Epithelial cell of prostate (primary cell): ENCODE measurements at places on chromosomes 1 and 21.

DNA sequence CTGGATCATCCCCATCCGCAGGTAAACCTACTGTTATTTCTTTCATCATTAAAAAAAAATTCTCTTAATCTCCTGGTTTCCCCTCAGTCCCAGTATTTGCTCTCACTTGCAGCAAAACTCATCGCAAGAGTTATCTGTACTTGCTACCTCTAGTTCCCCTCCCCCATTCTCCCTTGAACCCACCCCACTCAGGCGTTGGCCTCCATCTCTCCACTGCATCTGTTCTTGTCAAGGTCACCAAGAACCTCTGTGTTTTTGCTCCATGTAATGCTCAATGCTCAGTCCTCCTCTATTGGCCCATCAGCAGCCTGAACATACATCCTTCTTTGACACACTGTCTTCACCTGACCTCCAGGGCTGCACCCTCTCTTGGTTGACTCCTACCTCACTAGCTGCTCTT is 4.6 kb downstream of the PKLR start:
- DNase-seq = no peak

- no peak for DNase-seq
These were observed 56.1 kb upstream of the IRF2BP2 start for GRCh38 chr1:234665975-234666605.

- DNase-seq = no peak
These were observed 111.3 kb downstream of the MIS18A start for GRCh38 chr21:32167513-32167912.

- DNase-seq = no peak
These were observed 147.1 kb downstream of the PGBD5 start for GRCh38 chr1:230278871-230279582.

GRCh38 chr1:163173121-163173520 is 29.6 kb downstream of the RGS5 start:
- no peak for DNase-seq

DNA sequence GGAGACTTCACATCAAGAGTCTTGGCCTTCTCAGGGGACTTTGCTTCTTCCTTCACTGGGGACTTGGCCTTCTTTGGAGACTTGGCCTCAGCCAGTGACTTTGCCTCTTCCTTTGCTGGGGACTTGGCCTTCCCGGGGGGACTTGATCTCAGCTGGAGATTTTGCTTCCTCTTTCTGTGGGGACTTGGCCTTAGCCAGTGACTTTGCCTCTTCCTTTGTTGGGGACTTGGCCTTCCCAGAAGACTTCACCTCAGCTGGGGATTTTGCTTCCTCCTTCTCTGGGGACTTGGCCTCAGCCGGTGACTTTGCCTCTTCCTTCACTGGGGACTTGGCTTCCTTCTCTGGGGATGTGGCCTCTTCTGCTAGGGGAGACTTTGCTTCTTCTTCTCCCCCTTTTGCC is 13.5 kb upstream of the CD2 start:
- no peak for DNase-seq

DNA sequence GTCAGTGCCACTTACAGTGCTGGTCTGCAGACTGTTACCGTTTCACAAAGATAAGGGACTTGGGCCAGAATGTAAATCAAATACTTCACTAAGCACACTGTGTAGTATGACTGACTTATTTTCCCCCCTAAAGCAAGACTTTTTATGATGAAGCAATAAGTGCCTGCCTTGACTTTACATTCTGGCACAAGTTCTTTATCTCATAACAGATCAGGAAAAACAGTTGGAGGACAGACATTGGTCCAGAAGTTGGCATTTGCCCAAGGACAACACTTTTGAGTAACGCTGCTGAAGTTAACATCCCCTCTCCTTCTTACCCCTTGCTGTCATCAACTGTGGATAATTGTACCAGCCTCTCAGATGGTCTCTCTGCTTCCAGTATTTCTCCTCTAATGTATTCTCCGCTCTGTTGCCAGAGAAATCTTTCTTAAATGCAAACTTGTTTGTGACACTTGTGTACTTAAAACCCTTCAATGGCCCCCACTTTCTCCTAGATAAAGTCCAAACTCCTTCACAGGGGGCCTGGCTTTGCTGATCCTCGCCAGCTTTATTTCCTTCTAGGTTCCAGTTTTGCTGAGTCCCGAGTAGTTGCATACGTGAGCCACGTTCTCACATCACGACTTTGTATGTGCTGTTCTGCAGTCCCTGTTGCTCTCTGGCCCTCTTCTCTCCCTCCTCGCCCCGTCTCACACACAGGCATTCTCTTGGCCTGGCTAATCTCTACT is 45.7 kb downstream of the S1PR1 start:
- no peak for DNase-seq

- DNase-seq = no peak
These were observed 107.1 kb upstream of the TTC34 start for GRCh38 chr1:2908561-2908960.

- DNase-seq = no peak
These were observed 89.3 kb downstream of the VAV3 start for GRCh38 chr1:107875689-107876088.

- DNase-seq = no peak
These were observed 18.8 kb downstream of the AVPR1B start for GRCh38 chr1:206098242-206098919.

GRCh38 chr1:100354971-100355394 is 2.7 kb downstream of the CDC14A start:
- peak; percentile 41 for DNase-seq

DNA sequence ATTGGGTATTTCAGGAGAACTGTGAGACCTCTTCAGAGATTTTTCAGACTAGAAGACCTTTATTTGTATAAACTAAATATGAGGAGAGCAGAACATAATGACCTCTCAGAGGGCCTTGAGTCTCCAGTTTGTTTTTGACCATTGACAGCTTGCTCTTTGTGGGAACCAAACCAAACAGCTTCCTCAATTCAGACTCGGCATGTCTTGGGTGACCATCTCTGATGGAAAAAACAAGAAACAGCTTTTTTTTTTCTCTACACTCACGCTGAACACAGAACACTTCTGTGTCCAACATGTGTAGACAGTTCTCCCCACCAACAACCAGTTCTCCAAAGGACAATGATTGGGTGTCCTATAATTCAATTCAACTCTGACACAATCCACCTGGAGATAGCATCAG is 11.5 kb downstream of the ATP1A4 start:
- no peak for DNase-seq

DNA sequence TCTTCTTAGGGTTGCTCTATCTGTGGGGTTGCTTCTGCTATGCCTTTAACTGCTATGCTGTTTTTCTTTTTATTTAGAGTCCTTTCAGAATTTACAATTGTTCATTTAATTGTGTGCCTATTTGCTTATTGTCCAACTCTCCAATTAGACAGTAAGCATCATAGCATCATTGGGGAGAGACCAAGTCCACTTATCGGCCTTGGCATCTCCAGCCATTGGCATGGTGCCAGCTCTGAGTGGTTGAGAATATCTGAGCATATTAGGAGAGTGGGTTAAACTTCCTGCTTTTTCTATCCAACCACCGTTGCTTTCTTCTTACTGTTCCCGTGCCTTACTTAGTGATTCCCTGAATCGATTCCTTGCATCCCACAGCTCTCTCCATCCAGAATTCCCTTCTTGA is 535.0 kb downstream of the AJAP1 start:
- DNase-seq = no peak

- DNase-seq = no peak
These were observed 5.1 kb upstream of the DESI2 start for GRCh38 chr1:244647819-244648218.

DNA sequence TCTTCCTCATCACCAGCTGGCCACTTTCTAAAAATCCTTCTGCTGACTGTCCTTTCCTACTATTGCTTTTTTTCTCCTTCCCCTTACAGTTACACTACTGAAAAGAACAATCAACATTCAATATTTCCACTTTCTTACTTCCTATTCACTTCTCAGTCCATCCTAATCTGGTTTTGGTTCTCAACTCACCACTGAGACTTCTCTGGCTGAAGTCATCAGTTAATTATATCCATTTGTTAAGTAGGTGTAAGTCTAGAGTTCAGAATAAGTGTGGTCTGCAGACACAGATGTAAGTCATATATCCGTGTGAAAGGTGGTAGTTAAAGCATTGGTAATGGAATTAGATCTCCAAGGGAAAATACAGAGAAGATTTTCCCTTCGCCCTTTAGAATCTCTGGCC is 21.4 kb downstream of the PEA15 start:
- no peak for DNase-seq

GRCh38 chr1:95286479-95286878 is 52.5 kb downstream of the RWDD3 start:
- DNase-seq = no peak

- no peak for DNase-seq
These were observed 327.5 kb upstream of the LYPLAL1 start for GRCh38 chr1:218846181-218846580.

DNA sequence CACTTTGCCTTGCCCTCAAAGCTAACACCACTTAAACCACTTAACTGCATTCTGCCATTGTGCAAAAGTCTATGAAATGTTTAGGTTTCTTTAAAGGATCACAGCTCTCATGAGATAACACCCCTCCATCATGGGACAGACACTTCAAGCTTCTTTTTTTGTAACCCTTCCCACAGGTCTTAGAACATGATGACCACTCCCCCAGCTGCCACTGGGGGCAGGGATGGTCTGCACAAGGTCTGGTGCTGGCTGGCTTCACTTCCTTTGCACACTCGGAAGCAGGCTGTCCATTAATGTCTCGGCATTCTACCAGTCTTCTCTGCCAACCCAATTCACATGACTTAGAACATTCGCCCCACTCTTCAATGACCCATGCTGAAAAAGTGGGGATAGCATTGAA is 7.7 kb downstream of the ADAMTS1 start:
- DNase-seq = no peak

DNA sequence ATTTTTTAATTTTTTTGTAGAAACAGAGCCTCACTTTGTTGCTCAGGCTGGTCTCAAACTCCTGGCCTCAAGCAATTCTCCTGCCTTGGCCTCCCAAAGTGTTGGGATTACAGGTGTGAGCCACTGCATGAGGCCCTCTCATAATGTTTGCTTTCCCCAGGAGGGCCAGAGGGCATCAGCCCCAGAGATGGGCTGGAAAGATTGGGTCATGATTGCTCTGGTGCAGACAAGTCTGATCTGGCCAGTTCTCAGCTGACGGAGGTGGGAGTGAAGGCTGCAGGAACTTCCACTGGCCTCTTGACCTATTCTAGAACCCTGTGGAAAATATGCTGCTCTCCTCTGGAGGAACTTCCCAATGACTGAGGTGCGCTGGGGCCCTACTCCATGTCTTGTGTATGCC is 43.4 kb upstream of the RD3 start:
- DNase-seq = no peak

GRCh38 chr1:235470741-235471439 is 33.4 kb downstream of the B3GALNT2 start:
- no peak for DNase-seq
